ENCODE measurements at places on chromosomes 16 and 17. TPM values are rescaled to one million over a fixed set of nuclear protein-coding genes. Genes with fewer than 3 reads are reported as not detected.

The RASD1 gene
- total RNA-seq: 11.6 TPM

The CCL14 gene
- total RNA-seq: 24.4 TPM

The SPIRE2 gene
- 0.95 TPM for total RNA-seq

DNA sequence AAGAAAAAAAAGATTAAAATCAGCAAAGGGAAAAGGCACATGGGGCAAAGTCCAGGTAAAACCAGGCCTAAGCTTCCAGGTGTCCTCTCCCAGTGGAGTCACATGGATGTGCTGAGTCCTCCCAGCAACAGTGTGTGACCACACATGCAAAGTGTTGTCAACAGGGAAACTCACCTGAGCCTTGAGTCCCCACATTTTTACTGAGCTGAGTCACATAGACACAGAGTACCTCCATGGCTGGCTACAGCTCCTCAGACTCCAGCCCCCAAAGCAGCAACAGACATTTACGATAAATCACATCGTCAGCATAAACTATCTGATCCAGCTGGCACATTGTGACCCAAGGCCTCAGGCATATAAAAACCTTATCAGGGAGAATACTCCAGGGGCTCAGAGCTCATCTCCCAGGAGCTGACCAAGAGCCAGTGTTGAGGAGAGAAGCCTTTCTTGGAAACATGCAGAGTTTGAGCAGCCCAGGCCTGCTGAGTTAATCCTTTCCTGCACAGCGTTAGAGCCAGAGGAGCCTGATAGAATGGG is 20.5 kb downstream of the ERCC4 start:
- no peak for DNase-seq

- peak; percentile 24 for DNase-seq
Measured at GRCh38 chr16:2787406-2787805, at the start of gene PRSS33. PRSS33 (minus strand) TSS chr16:2787560; CDS start chr16:2786547, 1,013 bp downstream.

DNA sequence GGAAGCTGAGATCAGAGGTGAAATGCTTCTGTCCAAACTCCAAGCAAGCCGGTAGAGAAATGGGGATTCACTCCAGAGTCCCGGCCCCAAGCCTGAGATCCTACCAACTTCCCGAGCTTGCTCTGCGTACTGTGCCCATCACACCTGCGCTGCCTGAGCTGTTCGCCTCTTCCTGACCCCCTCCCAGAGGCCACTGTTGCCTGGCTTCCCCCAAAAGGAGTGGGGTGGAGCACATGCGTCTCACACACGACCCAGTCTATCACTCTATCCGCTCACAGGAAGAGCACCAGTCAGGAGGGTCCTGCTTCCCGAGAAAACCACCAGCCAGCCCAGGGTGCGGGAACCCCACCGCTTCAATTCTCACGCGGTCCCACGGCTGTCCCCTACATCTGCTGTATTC is 13.5 kb upstream of the C16orf95 start:
- no peak for DNase-seq

DNA sequence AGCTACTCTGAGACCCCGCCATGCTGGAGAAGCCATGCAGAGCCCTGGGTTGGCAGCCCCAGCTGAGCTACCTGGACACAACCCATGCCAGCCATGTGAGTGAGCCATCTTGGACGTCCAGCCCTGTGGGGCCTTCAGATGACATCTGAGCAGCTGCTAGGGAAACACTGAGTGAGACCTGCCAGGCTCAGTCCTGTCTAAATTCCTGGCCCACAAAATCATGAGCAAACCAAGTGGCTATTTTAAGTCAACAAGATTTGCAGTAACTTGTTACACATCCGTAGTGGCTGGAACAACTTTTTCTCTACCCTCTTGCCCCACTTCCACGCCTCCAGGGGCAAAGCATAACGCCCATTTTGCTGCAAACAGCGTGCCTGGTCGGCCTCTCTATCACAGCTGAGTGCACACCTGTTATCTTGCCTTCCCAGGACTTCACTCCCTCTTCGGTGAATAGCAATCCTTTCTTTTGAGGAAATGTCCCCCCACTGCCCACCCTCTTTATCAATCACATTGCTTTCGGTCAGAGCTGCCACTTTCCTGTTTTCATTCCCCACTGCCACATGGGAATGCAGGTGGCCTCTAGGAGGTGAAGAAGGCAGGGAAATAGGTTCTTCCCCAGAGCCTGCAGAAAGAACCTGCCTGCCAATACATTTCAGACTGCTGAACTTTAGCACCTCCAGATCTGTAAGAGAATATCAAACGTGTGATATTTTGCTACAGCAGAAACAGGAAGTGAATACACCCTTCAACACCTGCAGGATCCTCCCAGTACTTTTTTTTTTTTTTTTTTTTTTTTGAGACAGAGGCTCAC is 7.4 kb upstream of the SCIMP start:
- no peak for DNase-seq

DNA sequence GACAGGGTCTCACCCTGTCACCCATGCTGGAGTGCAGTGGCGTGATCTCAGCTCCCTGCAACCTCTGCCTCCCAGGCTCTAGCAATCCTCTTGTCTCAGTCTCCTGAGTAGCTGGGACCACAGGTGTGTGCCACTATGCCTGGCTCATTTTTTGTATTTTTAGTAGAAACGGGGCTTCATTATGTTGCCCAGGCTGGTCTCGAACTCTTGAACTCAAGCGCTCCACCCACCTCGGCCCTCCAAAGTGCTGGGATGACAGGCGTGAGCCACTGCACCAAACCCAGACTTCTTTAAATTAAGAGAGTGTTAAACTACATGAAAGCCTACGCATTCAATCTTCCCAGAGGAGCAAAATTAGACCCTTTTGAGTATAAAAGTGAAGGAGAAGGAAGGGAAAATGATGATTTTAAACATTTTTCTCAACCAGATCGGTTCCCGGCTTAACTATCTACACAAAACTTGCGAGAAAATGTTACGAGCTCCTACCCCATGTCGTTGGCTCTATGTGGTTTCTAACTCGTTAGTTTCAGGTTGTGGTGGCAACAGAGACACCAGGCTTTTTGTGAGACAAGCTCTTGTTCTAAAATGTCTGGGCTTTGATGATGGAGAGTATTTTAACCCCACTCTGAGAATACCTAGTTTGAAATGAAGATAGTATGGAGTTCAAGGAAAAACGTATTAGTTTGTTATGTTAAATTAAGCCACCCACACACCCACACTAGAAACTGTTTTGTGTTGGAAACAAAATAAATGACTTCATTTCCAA is 26.3 kb downstream of the STAT5B start:
- peak; percentile 46 for DNase-seq

- DNase-seq: no peak
Measured at GRCh38 chr16:81713796-81714195, 65.3 kb upstream of the PLCG2 start.

GRCh38 chr17:13476720-13477119 is 125.0 kb downstream of the HS3ST3A1 start:
- DNase-seq: no peak

- no peak for DNase-seq
Measured at GRCh38 chr17:33494151-33494550, 201.1 kb upstream of the ASIC2 start.

DNA sequence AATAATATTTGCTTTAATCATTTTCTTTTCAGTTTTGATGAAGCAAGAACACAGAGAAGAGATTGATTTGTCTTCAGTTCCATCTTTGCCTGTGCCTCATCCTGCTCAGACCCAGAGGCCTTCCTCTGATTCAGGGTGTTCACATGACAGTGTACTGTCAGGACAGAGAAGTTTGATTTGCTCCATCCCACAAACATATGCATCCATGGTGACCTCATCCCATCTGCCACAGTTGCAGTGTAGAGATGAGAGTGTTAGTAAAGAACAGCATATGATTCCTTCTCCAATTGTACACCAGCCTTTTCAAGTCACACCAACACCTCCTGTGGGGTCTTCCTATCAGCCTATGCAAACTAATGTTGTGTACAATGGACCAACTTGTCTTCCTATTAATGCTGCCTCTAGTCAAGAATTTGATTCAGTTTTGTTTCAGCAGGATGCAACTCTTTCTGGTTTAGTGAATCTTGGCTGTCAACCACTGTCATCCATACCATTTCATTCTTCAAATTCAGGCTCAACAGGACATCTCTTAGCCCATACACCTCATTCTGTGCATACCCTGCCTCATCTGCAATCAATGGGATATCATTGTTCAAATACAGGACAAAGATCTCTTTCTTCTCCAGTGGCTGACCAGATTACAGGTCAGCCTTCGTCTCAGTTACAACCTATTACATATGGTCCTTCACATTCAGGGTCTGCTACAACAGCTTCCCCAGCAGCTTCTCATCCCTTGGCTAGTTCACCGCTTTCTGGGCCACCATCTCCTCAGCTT is 45.0 kb downstream of the ESRP2 start:
- no peak for DNase-seq

DNA sequence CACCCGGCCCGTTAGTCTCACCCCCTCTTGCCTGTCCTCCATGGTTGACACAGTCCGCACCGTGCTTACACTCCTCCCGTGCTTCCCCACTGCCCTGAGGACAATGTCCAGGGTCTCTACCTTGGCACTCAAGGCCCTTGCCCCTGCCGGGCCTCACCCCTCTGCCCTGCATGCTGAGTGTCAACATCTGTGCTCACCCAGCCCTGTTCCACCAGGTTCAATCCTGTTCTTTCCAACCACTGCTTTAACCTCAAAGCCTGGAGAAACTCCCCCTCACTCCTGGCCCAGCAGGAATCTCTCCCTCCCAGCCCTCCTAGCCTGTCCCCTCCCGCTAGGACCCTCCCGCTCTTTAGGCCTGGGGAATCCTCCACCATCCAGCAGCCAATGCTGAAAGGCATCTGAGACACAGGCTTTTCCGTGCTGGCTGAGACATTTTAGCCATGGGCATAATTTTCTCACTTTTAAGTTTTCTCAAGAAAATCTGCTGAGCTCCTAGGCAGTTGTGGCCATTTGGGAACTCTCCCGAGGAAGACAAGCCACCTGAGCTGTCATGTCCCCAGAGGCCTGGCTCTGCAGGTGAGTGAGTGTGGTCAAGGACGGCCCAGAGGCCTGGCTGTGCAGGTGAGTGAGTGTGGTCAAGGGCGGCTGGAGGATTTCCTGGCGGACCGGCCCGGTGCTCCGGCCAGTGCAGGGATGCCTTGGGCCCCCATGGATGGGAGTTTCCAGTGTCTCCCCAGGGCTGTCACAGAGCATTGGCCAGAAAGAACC is 10.8 kb upstream of the P2RX1 start:
- DNase-seq: no peak

- no peak for DNase-seq
Measured at GRCh38 chr17:13646411-13646810, 44.7 kb upstream of the HS3ST3A1 start.

GRCh38 chr17:34172390-34172918 is 82.6 kb upstream of the CCL2 start:
- DNase-seq: no peak

- peak; percentile 86 for DNase-seq
Measured at GRCh38 chr17:66906321-66907278, 57.9 kb upstream of the CACNG4 start.

GRCh38 chr17:69625474-69625873 is 211.0 kb downstream of the MAP2K6 start:
- DNase-seq: no peak

DNA sequence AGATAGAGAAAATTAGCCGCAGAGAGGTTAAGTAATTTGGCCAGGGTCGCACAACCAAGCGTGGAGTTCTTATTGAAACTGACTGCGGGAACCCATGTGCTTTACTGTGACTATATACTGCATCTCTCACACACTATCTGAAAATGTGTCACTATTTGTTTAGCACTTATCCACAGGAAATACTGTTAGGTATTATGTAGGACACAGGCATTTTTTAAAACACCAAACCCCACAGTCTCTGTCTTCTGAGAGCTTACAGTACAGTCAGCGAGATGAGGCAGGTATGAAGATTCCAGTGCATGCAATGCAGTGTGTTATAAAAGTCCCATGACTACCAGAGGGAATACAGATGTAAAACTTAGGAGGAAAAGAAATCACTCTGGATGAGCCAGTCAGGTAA is 11.3 kb downstream of the RBL2 start:
- no peak for DNase-seq

- no peak for DNase-seq
Measured at GRCh38 chr17:52383493-52384100, 225.1 kb upstream of the CA10 start.

Data from sigmoid colon (tissue), 7 donors.